ENCODE measurements at places on chromosomes 7 and 10. TPM values are rescaled to one million over a fixed set of nuclear protein-coding genes. Genes with fewer than 3 reads are reported as not detected.

EBLN1 gene
- not detected for total RNA-seq

FFAR4 gene
- 0.33 TPM for total RNA-seq

- DNase-seq = no peak
Observed at GRCh38 chr10:26169466-26169865, 47.1 kb upstream of the GAD2 start.

CARD11 gene
- 0.80 TPM for total RNA-seq

- no peak for DNase-seq
Observed at GRCh38 chr7:55426676-55427075, 61.5 kb downstream of the LANCL2 start.

TCERG1L gene
- total RNA-seq = 0.88 TPM

DNA sequence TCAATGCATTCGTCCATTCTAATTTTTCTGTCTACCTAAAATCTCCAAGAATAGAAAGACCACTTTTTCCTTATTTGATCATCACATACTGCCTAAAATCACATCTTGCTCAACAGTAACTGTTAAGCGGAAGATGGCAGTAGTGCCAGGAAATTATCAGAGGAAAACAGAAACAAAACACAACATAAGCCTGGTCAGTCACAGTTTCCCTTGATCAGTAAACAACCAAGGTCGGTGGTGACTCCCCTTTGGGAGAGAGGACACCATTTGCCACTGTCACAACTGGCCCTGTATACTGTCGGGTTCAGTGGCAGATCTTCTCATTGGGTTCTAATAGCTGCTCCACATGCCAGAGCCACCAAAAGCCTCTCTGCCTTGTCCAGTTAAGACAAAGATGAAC lies 106.6 kb downstream of the PLXNA4 start:
- DNase-seq = no peak

- DNase-seq = no peak
Observed at GRCh38 chr7:138431517-138431916, 28.5 kb upstream of the TRIM24 start.

DNA sequence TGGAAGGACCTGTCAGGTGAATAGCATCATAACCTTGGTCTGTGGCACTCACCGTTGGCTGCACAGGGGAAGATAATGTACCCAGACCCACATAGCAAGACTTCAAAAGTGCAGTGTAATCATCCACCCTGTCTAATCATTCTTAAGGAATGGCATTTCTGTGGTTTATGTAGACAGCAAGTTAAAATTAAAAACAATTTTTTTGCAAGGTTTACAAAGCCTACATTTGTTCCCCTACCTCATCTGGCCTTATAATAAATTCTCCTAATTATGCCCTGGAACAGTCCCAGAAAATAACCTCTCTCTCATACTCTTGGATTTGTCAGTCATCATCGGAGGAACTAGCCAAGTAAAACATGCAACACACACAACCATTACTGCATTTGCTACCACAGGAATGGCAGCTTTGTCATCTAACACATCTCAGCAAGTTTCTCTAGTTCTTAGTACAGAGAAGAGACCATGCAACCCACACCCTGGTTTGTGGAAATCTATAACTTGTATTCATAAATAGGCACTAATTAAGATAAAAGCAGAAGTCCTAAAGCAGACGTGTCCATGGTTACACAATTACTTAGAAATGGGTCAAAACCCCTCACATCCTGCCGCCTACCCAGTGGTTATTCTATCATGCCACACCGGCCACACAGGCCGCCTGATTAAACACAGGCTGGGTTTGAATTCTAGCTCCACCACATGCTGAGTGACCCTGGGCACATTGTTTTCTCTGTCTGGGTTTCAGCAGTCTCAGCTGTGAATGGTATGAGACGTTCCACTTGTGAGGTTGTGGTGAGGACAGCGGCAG lies 19.1 kb downstream of the ABLIM1 start:
- DNase-seq = no peak

DNA sequence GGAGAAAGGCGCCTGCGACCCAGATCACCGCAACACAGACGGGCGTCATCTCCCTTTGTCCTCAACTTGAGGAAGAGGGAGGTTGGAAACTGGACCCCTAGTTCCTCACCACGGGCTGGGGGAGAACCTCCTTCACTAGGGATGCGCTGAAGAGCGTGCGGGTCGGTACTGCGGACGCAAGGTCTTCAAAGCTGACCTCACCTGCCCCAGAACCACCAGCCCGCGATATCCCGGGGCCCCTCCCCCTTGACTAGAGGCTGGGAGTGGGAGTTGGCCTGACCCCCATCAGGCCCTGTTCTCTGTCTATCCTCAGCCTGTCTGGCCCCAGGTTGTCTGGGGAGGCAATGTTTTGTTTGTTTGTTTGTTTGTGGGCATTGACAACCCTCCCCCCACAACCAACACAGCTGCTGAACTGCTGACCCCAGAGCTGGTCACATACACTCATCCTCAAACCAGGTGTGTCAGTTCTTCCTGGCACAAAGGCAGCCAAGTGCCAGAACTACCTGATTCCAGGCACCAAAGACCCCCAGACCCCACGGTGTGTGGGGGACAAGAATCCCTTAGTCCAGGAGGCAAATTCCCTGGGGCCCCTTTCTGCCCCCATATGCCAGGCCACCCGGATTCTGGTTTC lies 2.9 kb downstream of the NPM3 start:
- no peak for DNase-seq

GRCh38 chr10:15630353-15630752 lies 89.4 kb downstream of the ITGA8 start:
- no peak for DNase-seq

DNA sequence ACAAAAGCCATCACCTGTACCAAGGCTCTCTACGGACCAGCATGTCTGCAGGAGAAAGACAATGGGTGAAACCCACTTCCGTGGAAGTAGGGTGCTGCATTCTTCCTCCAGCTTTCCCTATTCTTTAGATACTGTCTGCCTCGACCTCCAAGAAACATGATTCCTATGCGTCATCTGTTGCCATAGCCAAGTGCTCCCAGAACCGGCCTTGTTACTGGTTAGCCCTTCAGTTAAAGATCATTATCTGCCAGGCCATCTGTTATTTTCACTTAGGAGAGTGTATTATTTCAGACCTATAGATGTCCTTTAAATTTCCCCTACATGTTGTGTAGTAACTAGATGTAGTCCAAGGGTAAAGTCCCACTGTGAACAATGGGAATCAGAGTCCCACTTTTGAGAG lies 89.0 kb upstream of the KIAA1217 start:
- no peak for DNase-seq

EVX1 gene
- not detected for total RNA-seq

SPDYE6 gene
- not detected for total RNA-seq

DNA sequence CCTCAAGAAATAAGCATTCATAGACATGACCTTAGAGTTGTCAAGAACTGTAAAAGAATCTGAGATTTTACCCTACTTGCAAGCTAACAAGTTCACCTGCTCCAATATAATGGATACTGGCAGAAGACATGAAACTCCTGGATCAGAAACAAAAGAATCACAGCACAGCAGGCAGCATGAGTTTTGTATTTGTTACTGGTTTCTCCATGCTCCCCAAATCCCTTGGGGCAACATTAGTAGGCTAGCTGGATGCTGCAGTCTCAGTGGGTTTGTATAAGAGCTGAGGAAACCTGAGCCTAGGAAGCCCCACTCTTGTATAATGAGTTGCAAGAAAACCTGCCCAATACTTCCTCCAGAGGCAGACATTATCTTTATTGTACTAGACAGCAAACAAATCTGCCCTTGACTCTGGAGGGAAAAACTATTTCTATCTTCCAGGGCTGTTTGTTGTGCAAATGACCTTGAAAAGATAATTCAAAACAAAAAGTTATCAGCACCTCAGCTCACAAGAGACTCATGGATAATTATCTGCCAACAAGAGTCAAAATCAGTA lies 64.8 kb downstream of the ABLIM1 start:
- DNase-seq = no peak

DNA sequence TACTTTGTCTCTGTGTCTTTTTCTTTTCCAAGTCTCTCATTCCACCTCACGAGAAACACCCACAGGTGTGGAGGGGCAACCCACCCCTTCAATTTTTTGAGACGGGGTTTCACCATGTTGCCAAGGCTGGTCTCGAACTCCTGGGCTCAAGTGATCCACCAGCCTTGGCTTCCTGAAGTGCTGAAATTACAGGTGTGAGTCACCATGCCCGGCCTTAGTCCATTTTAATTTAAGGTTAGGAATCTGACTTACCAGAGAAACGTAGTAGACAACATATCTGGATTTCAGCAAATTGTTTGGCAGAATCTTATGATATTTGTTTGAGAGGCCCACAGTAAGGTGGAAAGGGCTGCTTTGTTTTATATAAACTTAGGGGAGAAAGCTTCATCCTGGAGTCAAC lies 3.2 kb upstream of the NFKB2 start:
- no peak for DNase-seq

SYT15 gene
- total RNA-seq = 1.6 TPM

MAGI2 gene
- 9.8 TPM for total RNA-seq

C10orf71 gene
- total RNA-seq = not detected

- DNase-seq = no peak
Observed at GRCh38 chr7:20307901-20308300, 22.8 kb upstream of the ITGB8 start.

DNA sequence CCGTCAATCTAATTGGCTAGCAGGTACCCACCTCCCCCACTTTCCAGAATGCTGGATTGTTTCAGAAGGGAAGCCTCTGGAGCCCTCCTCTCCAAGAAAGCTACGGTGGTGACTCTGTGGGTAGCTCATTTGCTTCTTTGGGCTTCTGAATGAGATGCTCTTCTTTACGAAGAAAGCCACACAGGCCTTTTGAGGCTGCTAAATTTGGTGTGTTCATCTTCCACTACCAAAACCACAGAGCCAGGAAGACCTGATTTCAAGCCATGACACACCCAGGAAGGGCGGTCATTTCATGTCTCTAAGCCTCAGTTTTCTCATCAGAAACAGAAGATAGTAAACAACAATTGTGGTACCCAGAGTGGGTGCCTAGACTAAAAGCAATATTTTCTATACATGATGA lies 901.2 kb downstream of the KCNMA1 start:
- DNase-seq = no peak

DNA sequence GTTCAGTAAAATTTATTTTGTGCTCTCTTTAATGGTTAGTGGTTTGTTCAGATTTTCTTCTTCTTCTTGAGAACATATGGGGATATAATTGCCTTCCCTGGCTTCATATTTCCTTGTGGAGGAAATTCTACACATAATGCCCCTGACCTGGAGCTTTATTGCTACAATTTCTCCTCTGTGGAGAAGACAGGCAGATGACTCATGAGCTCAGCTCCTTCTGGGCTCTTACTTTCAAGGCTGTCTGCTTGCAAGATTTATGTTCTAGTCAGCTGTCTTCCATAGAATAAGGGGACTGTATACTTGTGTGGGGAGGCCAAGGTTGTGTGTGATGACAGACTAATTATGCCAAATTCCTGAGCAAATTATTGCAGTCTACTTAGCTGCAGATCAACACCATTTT lies 1.6 kb downstream of the LRRD1 start:
- DNase-seq = no peak

DNA sequence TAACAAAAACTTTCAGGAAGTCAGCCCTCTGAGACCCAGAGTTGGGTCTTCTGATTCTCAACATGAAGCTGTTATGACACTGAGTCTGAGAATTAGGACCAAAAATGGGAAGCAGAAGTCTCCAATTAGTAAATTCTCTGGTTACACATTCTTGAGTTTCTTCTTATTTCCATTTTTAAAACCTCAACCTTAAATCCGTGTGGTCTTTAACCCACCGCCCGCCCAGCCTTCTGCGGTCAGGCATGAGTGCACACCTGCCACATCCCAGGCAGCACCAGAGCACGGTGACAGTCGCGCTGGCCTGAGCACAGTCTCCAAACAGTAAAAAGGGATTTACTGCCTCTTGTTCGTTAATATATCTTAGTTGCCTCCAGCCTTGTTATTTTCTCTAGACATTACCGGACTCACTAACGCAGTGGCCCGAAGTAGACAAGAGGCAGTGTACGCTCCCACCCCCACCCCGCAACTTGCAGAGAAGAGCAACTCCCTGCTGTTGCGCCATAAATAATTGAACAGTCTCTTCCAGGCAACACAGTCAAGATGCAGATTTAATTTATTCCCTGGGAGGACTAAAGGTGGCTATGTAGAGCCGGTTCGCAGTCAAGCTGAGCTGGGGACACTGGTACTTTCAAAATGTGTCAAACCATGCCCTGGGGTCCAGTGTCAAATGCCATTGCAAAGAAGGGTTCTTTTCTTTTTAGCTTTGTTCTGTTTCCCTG lies 147.0 kb upstream of the CELF2 start:
- no peak for DNase-seq

- no peak for DNase-seq
Observed at GRCh38 chr10:78053211-78053868, 19.7 kb downstream of the RPS24 start.

DNA sequence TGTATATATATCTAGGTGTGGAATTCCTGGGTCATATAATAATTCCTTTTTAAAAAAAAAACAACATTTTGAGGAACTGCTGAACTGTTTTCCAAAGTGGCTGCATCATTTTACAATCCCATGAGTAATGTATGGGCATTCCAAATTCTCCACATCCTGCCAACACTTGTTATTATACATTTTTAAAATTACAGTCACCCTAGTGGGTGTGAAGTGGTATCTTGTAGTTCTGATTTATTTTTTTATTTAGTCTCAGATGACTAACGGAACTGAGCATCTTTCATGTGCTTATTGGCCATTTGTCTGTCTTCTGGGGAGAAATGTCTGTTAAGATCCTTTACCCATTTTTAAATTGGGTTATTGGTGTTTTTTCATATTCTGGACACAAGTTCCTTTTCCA lies 12.0 kb upstream of the KLHL7 start:
- DNase-seq = no peak

GRCh38 chr10:132675031-132675740 lies 110.8 kb downstream of the NKX6-2 start:
- peak; percentile 41 for DNase-seq

GRCh38 chr7:141276031-141276430 lies 202.2 kb downstream of the TMEM178B start:
- DNase-seq = no peak

GHRHR gene
- not detected for total RNA-seq

ANKRD61 gene
- total RNA-seq = not detected

TMEM106B gene
- 61.1 TPM for total RNA-seq

- no peak for DNase-seq
Observed at GRCh38 chr7:47344171-47344955, 237.5 kb downstream of the TNS3 start.

GRCh38 chr10:15695852-15696251 lies 23.9 kb downstream of the ITGA8 start:
- no peak for DNase-seq

TAS2R41 gene
- total RNA-seq = not detected

SH2D4B gene
- total RNA-seq = 0.15 TPM

FOXI2 gene
- 0.16 TPM for total RNA-seq

C10orf67 gene
- total RNA-seq = not detected

CYP3A4 gene
- total RNA-seq = 0.59 TPM

DNA sequence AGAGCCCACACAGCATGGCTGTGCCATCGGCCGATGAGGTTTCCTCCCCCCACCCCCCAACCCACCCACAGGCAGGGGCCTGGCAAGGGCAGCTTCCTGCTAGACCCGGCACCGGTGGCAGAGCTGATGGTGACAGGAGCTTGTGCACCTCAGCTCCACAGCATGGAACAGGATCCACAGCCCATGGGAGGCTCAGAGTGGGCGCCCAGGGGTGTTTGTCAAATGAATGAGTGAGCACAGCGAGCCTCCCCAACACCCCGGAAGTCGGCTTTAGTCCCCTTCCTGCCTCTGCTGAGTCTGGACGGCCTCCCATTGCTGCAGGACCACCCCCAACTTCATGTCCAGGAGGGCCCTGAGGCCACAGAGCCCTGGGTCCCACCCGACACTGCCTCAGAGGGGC lies 68.9 kb downstream of the PDGFA start:
- DNase-seq = no peak

- no peak for DNase-seq
Observed at GRCh38 chr7:120512701-120513100, 239.7 kb downstream of the KCND2 start.

TRPV5 gene
- 1.3 TPM for total RNA-seq

- no peak for DNase-seq
Observed at GRCh38 chr7:143410521-143411004, 1.9 kb upstream of the EPHA1 start.

Measured in breast epithelium (tissue), 4 donors.